ENCODE measurements at places on chromosomes 7 and 10. TPM values are rescaled to one million over a fixed set of nuclear protein-coding genes. Genes with fewer than 3 reads are reported as not detected.

CLEC2L gene
- not detected for total RNA-seq

SLC16A9 gene
- total RNA-seq = 0.26 TPM

RPEL1 gene
- under 0.01 TPM for total RNA-seq

HOXA9 gene
- not detected for total RNA-seq

SPDYE16 gene
- total RNA-seq = under 0.01 TPM

MYH16 gene
- total RNA-seq = not detected

OR2A12 gene
- total RNA-seq = not detected

SPDYE11 gene
- not detected for total RNA-seq

FXYD4 gene
- not detected for total RNA-seq

CHAT gene
- total RNA-seq = not detected

TYW1B gene
- total RNA-seq = 5.8 TPM

SRI gene
- 82.4 TPM for total RNA-seq

SORCS1 gene
- not detected for total RNA-seq

METTL27 gene
- total RNA-seq = 11.8 TPM

SPDYE1 gene
- total RNA-seq = under 0.01 TPM

LGI1 gene
- total RNA-seq = not detected

CTTNBP2 gene
- total RNA-seq = 16.3 TPM

HOXA6 gene
- 0.09 TPM for total RNA-seq

CPA2 gene
- total RNA-seq = not detected

DDX56 gene
- total RNA-seq = 33.9 TPM

CAMK2B gene
- total RNA-seq = not detected

HIP1 gene
- total RNA-seq = 10.2 TPM

GRM3 gene
- not detected for total RNA-seq

CALU gene
- 955 TPM for total RNA-seq

MMP21 gene
- not detected for total RNA-seq

SLC25A40 gene
- 3.9 TPM for total RNA-seq

IFIT1B gene
- under 0.01 TPM for total RNA-seq

GPC2 gene
- 1.5 TPM for total RNA-seq

DCLRE1C gene
- total RNA-seq = 4.7 TPM

RELN gene
- total RNA-seq = 0.63 TPM

CRHR2 gene
- not detected for total RNA-seq

TSPAN15 gene
- 2.1 TPM for total RNA-seq

PILRA gene
- total RNA-seq = 0.26 TPM

LRRD1 gene
- total RNA-seq = not detected

NUTM2A gene
- 0.34 TPM for total RNA-seq

DNAJC2 gene
- 15.4 TPM for total RNA-seq

NKX2-3 gene
- total RNA-seq = not detected
